Smooth muscle cell of trachea (primary cell): ENCODE measurements at places on chromosomes 6 and 20. TPM values are rescaled to one million over a fixed set of nuclear protein-coding genes. Genes with fewer than 3 reads are reported as not detected.

The TSPO2 gene
- total RNA-seq, result not detected in 2 replicates

The NDUFAF5 gene
- 10.9 and 19.1 TPM in 2 replicates for total RNA-seq

The COL12A1 gene
- 506 and 524 TPM in 2 replicates for total RNA-seq

The SIRPD gene
- not detected in 2 replicates for total RNA-seq

The TPBG gene
- 69.0 and 71.4 TPM in 2 replicates for total RNA-seq

The CABLES2 gene
- 1.0 and 1.7 TPM in 2 replicates for total RNA-seq

The OR12D3 gene
- not detected in 2 replicates for total RNA-seq

The TNFRSF6B gene
- 24.3 and 66.5 TPM in 2 replicates for total RNA-seq

The USP49 gene
- total RNA-seq, result 2.2 and 5.5 TPM in 2 replicates

The POM121L2 gene
- total RNA-seq, result not detected in 2 replicates

The SLC17A4 gene
- not detected in 2 replicates for total RNA-seq

The RCAN2 gene
- 2.2 and 6.3 TPM in 2 replicates for total RNA-seq

The RUNX2 gene
- 2.2 and 4.5 TPM in 2 replicates for total RNA-seq

The NHSL1 gene
- 18.2 and 26.3 TPM in 2 replicates for total RNA-seq

The TCP11 gene
- total RNA-seq, result 0.15 TPM in 1 of 2 replicates, not detected in the other

The OR2H2 gene
- not detected in 2 replicates for total RNA-seq

The CD83 gene
- 4.5 and 7.3 TPM in 2 replicates for total RNA-seq

The HEY2 gene
- total RNA-seq, result not detected in 2 replicates

The COL9A3 gene
- total RNA-seq, result 0.15 and 1.2 TPM in 2 replicates

The SLC29A1 gene
- total RNA-seq, result 9.5 and 19.2 TPM in 2 replicates

The MAPK13 gene
- total RNA-seq, result 11.3 and 13.9 TPM in 2 replicates

The GDAP1L1 gene
- not detected in 2 replicates for total RNA-seq

The PSORS1C1 gene
- 0.29 and 0.99 TPM in 2 replicates for total RNA-seq

The SAPCD1 gene
- 1.3 and 1.9 TPM in 2 replicates for total RNA-seq

The IFT52 gene
- total RNA-seq, result 42.8 and 49.1 TPM in 2 replicates

The CYP24A1 gene
- not detected in 2 replicates for total RNA-seq

The TFEB gene
- total RNA-seq, result 2.6 and 7.8 TPM in 2 replicates

The FAM83C gene
- not detected in 2 replicates for total RNA-seq

The MICB gene
- total RNA-seq, result 8.4 and 10.5 TPM in 2 replicates

The HLA-DOA gene
- under 0.01 TPM in 1 of 2 replicates, not detected in the other for total RNA-seq

The CALHM4 gene
- total RNA-seq, result not detected in 2 replicates

The C2 gene
- total RNA-seq, result 2.8 and 13.1 TPM in 2 replicates

The HDGFL1 gene
- not detected in 2 replicates for total RNA-seq

The CPNE5 gene
- total RNA-seq, result 0.15 TPM in 1 of 2 replicates, not detected in the other

The LRRN4 gene
- total RNA-seq, result under 0.01 TPM in 1 of 2 replicates, not detected in the other

The LINC00237 gene
- not detected in 2 replicates for total RNA-seq

The THBD gene
- total RNA-seq, result 27.3 and 37.7 TPM in 2 replicates

The DACT2 gene
- not detected in 2 replicates for total RNA-seq

The KIF25 gene
- not detected in 2 replicates for total RNA-seq

The UQCC2 gene
- total RNA-seq, result 12.7 and 27.5 TPM in 2 replicates

The CDSN gene
- not detected in 2 replicates for total RNA-seq

The LGSN gene
- under 0.01 TPM in 1 of 2 replicates, not detected in the other for total RNA-seq

The HLA-DQB1 gene
- total RNA-seq, result not detected in 2 replicates

The NNAT gene
- 1.5 TPM in 2 replicates for total RNA-seq

The GNAS gene
- total RNA-seq, result 497 and 565 TPM in 2 replicates

The ADGRF4 gene
- under 0.01 TPM in 1 of 2 replicates, not detected in the other for total RNA-seq

The SLC22A16 gene
- total RNA-seq, result 0.15 TPM in 1 of 2 replicates, not detected in the other

The KCNK16 gene
- not detected in 2 replicates for total RNA-seq

The RAB44 gene
- under 0.01 TPM in 2 replicates for total RNA-seq

The OPRM1 gene
- under 0.01 TPM in 1 of 2 replicates, not detected in the other for total RNA-seq

The PNPLA1 gene
- total RNA-seq, result not detected in 2 replicates

The MYH7B gene
- 0.15 and 0.33 TPM in 2 replicates for total RNA-seq

The TCF15 gene
- total RNA-seq, result not detected in 2 replicates

The RIMS1 gene
- under 0.01 and 0.33 TPM in 2 replicates for total RNA-seq

The GJA1 gene
- total RNA-seq, result 120 and 124 TPM in 2 replicates

The ZNF133 gene
- 26.0 and 30.4 TPM in 2 replicates for total RNA-seq

The ZFAND3 gene
- total RNA-seq, result 28.8 and 32.6 TPM in 2 replicates

The DCBLD1 gene
- total RNA-seq, result 24.3 and 27.6 TPM in 2 replicates

The MRPS10 gene
- total RNA-seq, result 41.5 and 65.3 TPM in 2 replicates

The KCNK17 gene
- total RNA-seq, result not detected in 2 replicates
